ENCODE measurements at places on chromosomes 3 and 15.
A peak's percentile ranks its signal among the peaks of the same experiment; 100 is the strongest.

DNA sequence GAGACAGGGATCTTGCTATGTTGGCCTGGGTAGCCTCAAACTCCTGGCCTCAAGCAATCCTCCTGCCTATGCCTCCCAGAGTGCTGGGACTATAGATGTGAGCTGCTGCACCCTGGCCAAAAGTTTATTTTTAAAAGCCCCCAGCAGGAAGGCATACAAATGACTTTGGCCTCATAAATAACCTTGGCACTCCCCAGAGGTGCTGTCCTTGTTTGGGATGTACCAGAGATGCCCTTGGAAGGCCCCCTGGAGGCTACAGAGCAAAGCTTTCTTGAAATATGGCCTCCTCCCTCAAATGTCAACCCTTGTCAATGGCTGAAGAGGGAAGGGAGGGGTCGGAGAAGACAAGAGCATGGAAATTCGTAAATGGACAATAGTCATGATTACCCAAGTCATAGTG lies 14.0 kb upstream of the RTP3 start:
- H3K4me1 ChIP-seq: no peaks in the 10 kb centered on the region
- no peaks in the 10 kb centered on the region for H3K27me3 ChIP-seq
- no peak for DNase-seq
- no peaks in the 10 kb centered on the region for H3K36me3 ChIP-seq
- H3K27ac ChIP-seq: no peak overlapping the region

DNA sequence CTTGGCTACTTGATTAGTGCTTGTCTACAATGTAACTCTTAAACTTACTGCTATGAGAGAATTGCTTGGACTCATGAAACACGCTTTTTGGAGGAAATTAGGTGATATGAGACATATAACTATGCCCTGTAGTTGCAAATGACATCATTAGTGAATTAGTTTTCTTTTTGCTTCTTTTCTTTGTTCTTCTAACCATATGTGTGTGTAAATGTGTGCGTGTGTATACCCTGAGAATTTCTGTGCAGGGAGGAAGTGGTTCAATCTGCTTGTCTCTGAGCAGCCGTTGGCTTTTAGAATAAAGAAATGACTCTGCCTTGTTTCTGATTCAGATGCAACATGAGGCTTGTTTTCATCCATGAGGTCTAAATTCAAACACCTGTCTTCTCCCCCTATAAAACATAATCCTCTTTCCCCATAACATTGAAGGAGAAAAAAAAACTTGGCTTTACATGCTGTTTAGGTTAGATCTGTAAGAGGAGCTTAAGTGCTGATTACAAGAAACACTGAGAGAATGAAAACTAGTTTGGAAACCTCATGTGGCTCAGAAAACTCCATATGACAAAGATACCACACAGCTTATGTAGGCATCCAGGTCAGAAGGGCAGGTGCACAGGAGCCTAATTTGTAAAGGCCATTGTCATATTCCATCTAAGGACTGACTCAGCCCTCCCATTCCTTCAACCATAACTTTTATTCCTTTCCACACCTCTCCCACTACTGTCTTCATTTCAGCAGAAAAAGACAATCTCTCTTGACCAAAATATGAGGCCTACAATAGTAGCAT lies 30.5 kb upstream of the BLM start:
- H3K27ac ChIP-seq: no peak overlapping the region
- DNase-seq: no peak
- H3K4me1 ChIP-seq: no peaks in the 10 kb centered on the region
- no peak overlapping the region for H3K4me3 ChIP-seq

GRCh38 chr3:196670339-196670738 lies 30.8 kb downstream of the NRROS start:
- no peak for DNase-seq
- H3K27ac ChIP-seq: no peak overlapping the region
- no peaks in the 10 kb centered on the region for H3K36me3 ChIP-seq
- no peak overlapping the region for H3K4me3 ChIP-seq
- no peaks in the 10 kb centered on the region for H3K4me1 ChIP-seq
- no peaks in the 10 kb centered on the region for H3K27me3 ChIP-seq

GRCh38 chr3:12939137-12939536 lies 97.8 kb upstream of the RPL32 start:
- H3K4me1 ChIP-seq: peaks cover 8% of the 10 kb centered on the region
- H3K36me3 ChIP-seq: peaks cover 34% of the 10 kb centered on the region
- no peak for DNase-seq

DNA sequence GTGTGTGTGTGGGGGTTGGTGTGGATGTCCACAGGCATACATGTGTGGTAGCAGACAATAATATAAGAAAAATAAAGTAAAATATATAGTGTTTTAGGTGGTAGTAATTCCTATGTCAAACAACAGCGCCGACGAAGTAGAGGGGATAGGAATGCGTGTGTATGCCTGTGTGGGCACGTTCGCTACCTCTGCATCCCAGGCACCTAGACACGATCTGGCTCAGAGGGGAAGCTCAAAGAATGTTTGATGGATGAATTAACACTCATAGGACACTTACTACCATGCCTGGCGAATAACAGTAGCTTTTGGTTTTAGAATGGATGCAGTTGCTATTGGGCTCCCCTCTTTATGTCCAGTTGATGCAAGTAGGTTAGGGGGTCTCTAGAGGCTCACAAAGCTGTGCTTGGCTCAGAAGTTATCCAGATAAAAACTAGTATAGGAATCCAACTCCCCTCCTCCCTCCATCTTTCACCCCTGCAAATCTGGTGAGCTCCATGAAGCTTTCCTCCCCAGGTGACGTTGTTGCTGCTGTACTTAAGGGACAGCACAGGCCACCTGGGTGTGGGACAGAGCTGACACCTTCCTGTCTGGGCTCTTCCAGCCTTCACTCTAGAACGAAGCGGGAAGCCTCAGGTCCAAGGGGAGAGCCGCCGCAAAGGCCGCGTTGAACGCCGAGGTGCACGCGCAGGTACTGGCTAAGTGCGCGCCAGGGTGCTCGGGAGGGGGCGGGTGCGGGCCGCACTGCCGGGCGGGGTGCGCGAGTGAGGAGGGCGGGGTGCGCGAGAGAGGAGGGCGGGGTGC lies 192.6 kb upstream of the LYSMD4 start:
- H3K36me3 ChIP-seq: no peaks in the 10 kb centered on the region
- H3K4me3 ChIP-seq: peak overlapping the region; percentile 53
- H3K4me1 ChIP-seq: no peaks in the 10 kb centered on the region
- H3K27me3 ChIP-seq: peaks cover 2% of the 10 kb centered on the region

DNA sequence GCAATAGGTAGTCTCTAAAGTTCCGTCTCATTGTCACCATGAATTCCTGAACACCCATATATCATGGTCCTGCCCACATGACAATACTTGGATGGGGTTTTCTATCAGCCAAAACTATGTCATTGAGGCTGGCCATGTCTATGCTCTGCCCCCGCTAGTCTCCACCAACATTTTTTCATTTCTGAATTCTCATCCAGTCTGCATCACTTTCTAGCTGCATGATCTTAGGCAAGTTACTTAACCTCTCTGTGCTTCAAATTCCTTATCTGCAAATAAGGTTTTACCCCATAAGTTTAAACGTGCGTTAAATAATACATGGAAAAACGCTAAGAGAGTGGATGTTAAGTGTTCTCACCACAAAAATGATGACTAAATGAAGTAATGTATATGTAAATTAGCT lies 14.1 kb downstream of the HERC1 start:
- H3K27ac ChIP-seq: no peak overlapping the region
- H3K27me3 ChIP-seq: no peaks in the 10 kb centered on the region
- H3K4me1 ChIP-seq: no peaks in the 10 kb centered on the region
- no peak overlapping the region for H3K4me3 ChIP-seq

GRCh38 chr3:172130717-172131050 lies 91.3 kb downstream of the FNDC3B start:
- no peak for DNase-seq
- H3K27ac ChIP-seq: peak overlapping the region; percentile 80
- no peaks in the 10 kb centered on the region for H3K36me3 ChIP-seq

- no peaks in the 10 kb centered on the region for H3K27me3 ChIP-seq
- no peak overlapping the region for H3K27ac ChIP-seq
- no peaks in the 10 kb centered on the region for H3K4me1 ChIP-seq
- peak; percentile 69 for DNase-seq
- H3K36me3 ChIP-seq: no peaks in the 10 kb centered on the region
Observed at GRCh38 chr15:79853492-79854328, 43.1 kb downstream of the MTHFS start.

Measured in kidney (tissue), 22 donors.